ELR (cell line): ENCODE measurements at places on chromosomes 11 and 22.

GRCh38 chr11:2901196-2901796 lies 15.7 kb upstream of the CDKN1C start:
- no peak for DNase-seq

GRCh38 chr11:117839380-117839881 lies 14.9 kb upstream of the FXYD2 start:
- DNase-seq, result no peak

- no peak for DNase-seq
Observed at GRCh38 chr11:18536209-18536608, 9.5 kb upstream of the TSG101 start.

DNA sequence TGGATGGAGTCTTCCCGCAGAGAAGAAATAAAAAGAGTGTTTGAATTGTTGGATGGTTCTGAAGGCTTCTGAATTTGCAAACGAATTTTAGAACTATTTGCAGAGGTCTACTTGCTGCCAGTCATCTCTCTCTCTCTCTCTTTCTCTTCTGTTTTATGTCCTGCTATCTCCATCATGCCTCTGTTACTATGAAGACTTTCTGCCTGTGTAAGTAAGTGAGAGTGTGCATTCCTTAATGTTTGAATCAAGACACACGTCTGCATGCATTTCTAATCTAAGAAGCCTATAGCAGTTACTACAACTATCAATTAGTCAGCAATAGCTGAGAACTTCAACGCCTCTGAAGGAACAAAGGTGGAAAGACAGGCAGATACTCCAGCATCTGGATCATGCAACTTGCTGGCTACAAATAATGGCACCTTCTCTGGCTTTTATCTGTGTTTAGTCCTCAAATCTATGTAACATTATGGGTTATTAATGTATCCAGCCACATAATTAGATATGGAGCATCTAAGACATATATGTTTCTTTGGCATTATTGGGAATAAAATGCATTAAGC lies 191.5 kb upstream of the BLID start:
- DNase-seq, result no peak

DNA sequence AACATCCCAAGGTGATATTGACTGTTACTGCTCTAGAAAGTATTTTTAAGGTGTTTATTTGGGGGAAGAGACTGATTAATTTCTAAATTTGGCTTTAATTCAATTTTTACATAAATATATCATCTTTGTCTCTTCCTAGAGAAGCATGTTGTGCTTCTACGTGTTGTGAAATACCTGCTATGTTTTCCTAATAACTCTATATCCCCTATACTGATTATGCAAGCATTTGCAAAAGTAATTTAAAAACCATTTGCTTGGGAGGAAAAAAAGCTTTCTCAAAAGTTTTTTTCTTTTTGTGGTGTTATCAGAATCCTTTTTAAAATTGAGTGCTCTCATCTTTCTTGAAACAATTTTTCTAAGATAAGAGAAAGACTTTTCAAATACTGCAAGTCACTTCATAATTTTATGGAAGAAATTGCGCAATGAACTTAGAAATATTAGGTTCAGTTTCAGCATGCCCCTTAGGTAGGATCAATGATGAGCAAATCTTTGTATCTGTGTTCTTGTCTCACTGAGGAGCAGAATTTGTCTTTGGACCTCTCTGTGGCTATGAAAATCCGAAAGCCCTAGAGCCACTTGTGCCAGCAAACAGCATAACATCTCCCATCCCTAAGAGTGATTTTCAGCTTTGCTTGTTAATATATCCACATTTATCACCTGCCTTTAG lies 7.4 kb upstream of the BLID start:
- DNase-seq, result no peak
